CD4-positive, alpha-beta T cell treated with Interferon alpha-2 for 1 hour (primary cell): ENCODE measurements at places on chromosomes 1 and 21.

GRCh38 chr1:67860776-67861175, 27.5 kb upstream of the GNG12 start:
- DNase-seq = no peak

- DNase-seq = no peak
Observed at GRCh38 chr1:227351443-227351842, 33.2 kb upstream of the CDC42BPA start.

DNA sequence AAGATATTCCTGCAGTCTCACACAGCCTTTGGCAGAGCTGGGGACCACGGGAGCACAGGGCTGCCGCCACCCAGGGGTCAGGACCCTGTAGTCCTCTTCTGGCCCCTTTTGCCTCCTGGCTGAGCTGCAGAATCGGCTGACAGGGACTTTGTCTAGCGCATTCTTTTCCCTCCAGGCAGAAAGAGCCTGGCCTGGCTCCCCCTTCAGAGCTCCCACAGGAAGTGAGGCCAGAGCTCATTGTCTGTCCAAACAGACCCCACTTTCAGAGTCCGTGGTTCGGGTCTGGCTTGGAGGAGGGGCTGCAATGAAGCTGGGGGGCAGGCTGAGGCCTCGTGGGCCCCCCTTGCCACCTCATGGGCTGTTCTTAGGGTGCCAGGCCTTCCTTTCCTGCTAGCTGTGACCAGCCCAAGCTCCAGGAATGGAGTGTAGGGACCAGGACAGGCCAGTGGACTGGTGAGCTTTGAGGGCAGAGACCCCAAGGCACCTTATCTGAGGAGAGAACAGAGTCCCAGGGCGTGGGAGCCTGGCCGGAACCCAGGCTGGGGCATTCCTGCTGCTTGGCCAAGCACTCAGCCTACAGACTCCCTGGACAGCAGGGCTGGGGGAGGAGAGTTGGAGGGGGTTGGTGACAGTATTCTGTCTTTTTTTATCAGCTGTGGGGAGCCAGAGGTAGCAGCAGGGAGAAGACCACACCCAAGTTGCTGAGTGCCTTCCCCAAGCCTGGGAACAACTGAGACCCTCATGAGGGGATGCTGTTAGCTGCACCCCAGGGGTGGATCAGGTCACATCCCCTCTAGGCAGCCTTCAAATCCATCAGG, 4.7 kb downstream of the CELSR2 start:
- no peak for DNase-seq

GRCh38 chr1:206512851-206513180, 5.5 kb downstream of the RASSF5 start:
- DNase-seq = no peak

DNA sequence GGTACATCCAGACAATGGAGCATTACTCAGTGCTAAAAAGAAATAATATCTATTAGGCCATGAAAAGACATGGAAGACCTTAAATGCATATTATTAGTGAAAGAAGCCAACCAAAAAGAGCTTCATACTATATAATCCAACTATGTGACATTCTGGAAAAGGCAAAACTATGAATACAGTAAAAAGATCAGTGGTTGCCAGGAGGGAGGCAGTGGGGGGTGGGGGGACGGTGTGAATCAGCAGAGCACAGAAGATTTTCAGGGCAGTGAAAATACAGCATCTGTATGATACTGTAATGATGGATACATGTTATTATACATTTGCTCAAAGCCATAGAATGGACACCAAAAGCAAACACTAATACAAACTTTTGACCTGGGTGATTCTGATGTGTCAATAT, 339.4 kb upstream of the SNX7 start:
- DNase-seq = no peak

GRCh38 chr1:118558933-118559332, 373.9 kb upstream of the SPAG17 start:
- no peak for DNase-seq

- no peak for DNase-seq
Observed at GRCh38 chr1:1922956-1923833, 4.1 kb upstream of the TMEM52 start.

GRCh38 chr1:93705892-93706500, 24.4 kb upstream of the BCAR3 start:
- DNase-seq = no peak

DNA sequence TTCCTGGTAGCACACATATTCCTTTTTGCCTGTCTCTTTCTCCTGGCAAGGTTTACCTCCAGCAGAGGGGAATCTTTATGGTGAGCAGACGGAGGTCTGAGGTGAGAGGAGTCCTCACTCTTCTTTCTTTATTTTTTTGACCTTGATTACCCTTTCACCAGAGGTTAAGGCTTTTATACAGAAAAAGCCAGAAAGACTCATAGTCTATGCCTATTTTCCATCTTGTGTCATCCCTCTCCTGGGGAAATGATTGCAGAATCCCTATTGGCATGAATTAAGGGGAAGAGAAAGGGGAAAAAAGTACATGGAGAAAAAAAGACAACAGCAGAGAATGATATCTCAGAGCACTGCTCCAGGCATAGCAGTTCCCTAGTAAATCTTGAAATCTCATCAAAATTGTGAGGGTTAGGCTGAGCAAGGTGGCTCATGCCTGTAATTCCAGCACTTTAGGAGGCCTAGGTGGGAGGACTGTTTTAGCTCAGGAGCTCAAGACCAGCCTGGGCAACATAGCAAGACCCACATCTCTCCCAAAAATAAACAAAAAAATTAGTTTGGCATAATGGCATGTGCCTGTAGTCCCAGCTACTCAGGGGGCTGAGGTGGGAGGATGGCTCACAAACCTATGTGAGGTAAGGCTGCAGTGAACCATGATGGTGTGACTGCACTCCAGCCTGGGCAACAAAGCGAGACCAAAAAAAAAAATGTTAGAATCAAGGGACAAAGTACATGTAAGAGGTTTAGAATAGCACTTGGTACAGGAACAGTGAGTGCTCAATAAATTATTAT, 1.2 kb upstream of the XPR1 start:
- no peak for DNase-seq

GRCh38 chr1:184945678-184946412, 28.5 kb downstream of the NIBAN1 start:
- DNase-seq = no peak

DNA sequence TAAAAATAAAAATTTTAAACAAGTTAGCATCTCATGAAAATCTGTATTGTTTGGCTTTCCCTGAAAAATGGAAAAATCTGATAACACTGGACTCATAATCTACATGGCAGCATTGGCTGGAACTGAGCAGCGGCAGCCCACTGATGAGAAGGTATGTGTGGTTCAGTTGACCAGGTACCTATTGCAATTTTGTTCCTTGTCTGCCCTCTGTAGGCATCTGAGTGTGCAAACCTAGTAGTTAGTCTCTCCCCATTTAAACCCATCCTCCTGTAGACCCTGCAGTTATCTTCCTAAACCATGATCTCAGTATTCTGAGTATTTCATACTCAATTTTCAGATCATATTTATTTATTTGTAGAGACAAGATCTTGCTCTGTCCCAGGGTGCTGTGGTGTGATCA, 59.4 kb upstream of the SERBP1 start:
- peak; percentile 9 for DNase-seq

DNA sequence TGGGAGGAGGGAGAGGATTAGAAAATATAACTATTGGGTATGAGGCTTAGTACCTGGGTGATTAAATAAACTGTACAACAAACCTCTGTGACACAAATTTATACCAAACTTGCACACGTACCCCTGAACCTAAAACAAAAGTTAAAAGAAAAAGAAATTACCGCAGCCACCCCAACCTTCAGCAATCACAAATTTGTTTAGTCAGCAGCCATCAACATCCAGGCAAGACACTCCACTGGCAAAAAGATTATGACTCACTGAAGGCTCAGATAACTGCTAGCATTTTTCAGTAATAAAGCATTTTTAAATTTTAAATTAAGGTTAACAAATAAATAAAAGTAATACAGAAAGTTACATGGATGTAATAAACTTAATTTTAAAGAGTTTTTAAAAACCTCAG, 14.4 kb upstream of the DEPDC1 start:
- no peak for DNase-seq

DNA sequence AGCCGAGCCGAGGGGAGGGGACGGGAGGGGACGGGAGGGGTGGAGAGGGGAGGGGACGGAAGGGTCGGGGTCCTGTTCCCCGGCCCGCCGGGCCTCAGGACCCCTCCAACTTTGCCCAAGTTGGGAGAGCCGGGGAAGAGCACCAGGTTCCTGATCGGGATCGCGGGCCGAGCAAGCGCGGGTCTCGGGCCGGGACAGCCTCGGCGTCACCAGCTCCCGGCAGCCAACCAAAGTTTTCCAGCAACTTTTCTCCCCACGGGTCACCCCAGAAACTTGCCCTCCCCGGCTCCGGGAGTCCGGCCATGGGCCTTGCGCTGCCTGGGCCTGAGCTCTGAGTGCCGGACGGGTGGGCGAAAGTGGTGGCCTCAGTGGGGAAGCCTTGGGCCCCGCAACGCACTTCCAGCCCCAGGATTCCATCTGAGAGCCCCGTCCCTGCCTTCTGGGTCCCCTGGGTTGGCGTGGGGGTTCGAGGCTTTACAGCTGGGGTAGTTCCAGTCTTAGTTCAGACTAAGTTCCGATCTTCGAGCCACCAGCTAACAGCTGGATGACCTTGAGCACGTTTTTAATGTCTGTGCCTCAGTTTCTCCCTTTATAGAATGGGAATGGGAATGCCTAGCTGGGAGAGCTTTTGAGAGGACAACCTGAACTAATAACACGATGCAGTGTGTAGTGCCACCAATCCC, 458 bp downstream of the ZC3H12A start:
- DNase-seq = no peak

DNA sequence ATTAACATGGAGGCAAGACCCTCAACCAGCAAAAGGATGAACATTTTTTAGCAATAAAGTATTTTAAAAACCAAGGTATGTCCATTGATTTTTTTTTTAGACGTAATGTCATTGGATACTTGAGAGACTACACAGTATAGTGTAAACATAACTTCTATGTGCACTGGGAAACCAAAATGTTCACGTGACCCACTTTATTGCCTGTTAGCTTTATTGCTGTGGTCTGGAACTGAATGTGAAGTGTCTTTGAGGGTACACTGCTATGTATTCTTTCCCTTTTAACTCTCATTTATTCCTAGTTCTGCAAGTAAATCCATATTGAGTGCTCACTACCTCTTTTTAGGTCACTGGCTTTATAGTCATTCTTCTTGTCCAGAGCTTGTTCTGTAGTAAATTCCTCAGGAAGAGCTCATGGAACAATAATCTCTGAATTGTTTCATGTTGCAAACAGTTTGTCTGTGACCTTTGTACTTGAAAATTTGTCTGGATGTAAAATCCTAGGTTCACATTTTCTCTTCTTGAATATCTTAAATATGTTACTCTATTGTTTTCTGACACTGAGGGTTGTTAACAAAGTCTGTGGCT, 20.6 kb downstream of the ABCD3 start:
- DNase-seq = no peak
